ENCODE measurements at places on chromosomes 3 and 15.

DNA sequence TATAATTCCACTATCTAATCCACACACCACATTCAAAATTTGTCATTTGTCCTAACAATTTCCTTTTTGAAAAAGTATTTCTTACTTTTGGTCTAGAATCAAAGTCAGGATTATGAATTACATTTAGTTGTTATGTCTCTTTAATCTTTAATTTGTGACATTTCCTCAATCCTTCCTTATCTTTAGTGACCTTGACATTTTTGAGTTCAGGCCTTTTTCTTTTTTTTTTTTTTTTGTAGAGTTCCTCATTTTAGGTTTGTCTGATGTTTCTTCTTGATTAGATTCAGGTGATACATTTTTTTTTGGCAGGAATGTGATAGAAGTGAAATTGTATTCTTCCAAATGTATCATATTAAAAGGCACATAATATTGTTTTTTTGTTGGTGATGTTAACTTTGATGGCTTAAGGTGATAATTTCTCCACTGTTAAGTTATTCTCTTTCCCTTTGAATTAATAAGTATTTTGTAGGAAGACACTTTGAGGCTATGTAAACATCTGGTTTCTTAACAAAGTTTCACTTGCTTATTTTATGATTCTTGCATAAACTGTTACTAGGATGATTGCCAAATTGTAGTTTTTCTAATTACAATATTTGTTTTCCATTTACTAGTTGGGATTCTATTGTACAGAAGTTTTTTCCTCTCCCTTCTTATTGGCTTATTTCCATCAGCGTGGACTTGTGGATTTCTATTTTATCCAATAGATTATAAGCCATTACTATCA, 16.3 kb downstream of the SLC35G2 start:
- DNase-seq = no peak

DNA sequence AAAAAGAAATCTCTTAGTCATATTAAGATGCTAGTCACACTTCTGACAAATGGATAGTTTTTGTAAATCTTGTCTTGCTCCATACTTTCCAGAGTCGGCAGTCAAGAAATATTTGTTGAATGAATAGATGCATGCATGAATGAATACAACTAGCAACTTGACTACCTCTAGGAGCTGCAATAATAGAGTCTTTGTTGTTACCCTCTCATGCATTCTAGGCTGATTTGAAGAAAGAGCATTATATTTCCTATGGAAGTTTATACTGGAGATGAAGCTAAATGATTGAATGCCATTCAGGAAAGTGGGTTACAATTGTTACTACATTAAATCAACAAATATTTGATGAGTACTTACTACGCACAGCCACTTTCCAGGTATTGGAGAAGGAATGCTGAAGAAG, 18.1 kb upstream of the TRAT1 start:
- DNase-seq = no peak

GRCh38 chr15:101435761-101436160, 53.7 kb downstream of the PCSK6 start:
- DNase-seq = no peak

DNA sequence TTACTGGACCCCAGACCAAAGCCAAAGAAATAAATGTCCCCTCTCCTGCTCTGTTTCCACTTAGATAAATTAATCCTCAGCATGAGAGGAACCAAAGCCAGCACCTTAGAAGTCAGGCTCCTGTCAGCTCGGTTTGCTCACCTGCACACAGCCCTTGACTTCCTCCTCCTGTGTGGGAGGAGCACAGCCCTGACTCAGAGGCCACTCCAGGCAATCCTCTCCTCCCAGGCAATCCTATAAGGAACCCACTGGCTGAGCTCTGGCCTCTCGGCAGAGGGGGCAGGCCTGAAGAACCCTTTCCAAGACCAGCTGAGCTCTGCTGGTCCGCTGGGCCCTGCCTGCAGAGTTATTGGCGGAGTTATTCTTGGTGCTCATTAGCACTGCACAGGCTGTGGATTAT, 30.8 kb downstream of the LIPC start:
- no peak for DNase-seq

DNA sequence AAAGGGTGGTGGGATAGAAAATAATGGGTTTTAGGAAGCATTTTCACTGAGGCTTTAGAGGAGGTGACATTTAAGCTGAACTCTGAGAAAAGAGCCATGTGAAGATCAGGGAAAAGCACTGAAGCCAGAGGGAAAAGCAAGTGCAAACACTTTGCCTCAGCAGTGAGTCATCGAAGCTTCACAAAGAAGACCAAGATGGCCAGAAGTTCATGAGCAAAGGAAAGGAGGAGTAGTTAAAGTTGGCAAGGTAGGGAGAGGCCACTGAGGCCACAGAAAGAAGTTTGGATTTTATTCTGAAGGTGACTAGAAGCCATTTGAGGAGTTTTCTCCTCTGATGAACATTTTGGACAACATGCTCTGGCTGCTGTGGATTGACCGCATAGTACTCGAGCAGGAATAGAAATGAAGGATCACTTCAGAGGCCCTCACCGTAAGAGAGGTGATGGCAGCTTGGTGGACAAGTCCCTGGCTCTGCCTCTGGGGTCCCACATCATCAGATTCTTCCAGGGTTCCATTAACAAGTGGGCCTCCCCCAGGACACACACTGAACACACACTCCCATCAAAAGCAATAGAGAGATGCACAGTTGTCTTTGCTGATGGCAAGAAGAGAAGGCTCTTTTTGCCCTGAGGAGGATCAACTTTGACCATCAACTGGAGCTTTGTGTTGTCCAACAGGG, 75.5 kb downstream of the TOP2B start:
- no peak for DNase-seq

- DNase-seq = no peak
Observed at GRCh38 chr3:59052803-59053411, 3.1 kb upstream of the CFAP20DC start.

DNA sequence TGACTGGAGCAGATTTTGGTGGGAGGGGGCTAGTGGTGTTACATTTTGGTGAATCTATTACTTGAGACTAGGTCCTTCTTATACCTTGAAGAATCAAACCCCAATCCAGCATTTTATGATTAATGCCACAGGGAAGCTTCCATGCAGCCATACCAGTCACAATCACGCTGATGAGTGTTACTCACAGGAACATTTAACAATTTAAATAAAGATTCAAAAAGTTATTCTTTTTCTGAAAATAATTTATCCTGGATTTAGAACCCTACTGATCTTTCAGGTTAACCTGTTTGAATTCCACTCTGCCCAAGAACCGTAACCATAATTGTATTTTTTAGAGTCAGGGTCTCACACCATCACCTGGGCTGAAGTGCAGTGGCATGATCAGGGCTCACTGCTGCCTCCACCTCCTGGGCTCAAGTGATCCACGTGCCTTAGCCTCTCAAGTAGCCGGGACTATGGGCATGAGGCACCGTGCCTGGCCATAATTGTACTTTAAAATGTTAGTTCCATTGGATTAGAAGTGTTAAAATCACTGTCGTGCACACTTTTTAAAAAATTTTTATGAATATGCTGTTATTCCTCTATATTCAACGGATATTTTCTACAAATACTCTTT, 929 bp upstream of the MTMR10 start:
- no peak for DNase-seq

DNA sequence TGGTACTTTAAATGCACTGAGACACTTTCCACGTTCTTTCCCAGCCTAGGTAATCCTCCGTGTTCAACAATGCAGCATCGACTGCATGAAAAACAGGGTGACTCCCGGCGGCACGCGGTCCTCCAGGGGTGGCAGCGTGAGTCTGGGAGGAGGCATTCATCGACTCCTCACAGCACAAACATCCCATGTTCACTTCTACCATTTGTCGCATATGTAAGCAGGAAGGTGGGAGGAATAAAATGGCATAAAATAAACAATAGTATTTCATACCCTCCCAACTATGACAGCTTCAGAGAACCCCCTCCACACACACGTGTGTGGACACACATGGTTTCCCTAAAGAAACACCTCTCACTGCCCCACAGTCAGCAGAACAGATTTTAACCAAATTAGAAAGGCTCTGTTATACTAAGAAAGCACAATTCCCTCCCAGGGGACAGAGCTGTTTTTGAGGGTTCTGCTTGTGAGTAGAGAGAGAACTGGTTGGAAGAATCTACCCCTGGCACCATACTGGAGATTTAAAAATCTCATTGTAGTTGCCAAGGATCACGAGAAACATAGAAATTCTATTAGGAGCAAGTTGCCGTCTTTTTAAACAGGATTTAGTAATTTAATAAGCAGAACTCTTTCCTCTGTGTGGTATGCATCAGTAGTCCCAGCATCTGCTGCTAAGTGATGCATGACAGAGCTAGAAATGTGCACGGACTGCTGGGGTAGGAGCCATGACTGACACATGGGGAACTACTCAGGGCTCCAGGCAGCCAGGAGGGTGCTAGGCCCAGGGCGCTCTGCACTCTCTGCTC, 6.0 kb downstream of the FAM43A start:
- no peak for DNase-seq

DNA sequence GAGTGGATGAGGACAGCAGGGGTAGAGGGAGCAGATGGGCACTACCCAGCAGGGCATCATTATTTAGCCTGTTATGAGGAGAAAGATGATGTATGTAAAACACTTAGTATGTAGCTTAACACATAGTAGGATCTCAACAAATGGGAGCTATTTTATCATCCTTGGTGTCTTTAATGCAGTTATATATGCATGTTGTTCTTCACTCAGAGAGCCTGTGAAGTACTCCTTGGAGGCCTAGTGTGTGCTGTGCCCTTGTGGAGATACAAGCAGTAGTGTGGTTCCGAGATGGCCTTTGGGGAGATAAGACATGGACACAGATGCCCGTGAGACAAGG, 124.2 kb downstream of the LIPC start:
- no peak for DNase-seq

- DNase-seq = no peak
Observed at GRCh38 chr3:28700728-28701127, 352.1 kb upstream of the AZI2 start.
